NCI-H2029 treated with DMSO at 0.1 percent for 48 hours (cell line): ENCODE measurements at places on chromosomes 4 and X.

DNA sequence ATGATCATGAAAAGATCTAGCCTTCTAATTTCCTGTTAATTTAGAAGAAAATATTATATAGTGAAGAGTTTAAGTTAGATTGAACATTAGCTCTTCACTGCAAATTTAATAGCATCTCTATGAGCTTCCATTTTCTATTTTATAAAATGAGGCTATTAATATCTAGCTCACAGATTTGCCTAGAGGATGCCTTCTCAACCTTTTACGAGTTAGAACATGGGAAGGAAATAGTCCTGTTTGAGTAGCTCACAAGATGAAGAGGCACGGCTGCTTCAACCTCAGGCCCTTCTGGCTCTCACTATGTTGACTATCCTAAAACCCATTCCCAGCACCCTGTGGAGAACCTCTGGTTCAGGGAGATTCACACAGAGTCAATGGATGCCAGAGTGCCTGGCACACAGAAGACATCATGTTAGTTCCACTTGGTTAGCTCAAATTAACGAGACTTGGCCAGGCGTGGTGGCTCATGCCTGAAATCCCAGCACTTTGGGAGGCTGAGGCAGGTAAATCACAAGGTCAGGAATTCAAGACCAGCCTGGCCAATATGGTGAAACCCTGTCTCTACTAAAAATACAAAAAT, 97.9 kb upstream of the GUCY1A1 start:
- DNase-seq = no peak

- no peak for DNase-seq
Observed at GRCh38 chr4:1603413-1604135, 80.5 kb downstream of the FAM53A start.

DNA sequence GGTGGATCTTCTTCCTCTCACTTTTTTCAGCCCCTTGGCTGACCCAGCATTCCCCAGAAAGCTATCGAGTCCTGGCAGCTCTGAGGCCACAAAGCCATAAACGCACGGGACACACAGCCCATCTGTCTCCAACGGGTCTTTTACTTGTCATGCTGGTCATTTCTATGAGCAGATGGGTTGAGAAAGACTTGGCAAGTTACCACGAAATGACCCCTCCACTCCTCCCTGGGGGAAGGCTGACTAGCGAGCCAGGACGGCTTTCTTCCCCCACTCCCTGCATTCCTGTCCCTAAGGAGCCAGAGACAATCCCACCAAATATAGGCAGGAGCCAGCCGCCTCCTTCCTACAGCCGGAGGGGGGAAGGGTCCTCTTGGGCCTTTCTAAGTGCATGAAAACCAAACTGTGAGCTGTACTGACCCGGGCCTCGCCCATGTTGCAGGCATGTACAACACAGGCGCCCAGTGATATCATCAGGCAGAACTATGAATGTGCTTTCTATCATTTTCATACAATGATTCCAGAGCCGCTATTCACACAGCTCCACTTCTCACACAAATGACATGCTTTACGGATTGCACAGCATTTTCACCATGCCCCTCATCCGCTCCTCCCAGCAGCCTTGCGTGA, 28.6 kb downstream of the AFAP1 start:
- no peak for DNase-seq

DNA sequence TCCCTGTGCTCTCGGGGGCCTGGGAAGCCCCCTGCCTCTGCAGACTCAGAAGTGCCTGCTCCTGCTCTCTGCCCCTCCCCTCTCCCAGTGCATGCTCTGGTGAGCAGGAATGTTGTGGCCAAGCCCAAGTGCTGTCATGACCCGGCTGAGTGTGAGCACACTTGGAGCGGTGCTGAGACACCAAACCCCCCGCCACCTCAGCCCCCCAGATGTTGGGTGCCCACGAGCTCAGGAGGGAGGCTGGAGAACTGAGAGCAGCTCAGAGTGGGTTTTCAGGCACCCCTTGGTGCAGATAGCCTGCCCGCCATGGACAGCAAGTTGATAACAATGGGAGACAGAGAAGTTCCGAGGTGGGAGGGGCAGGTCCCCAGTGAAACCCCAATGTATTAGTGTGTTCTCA, 477.4 kb downstream of the ACTRT1 start:
- no peak for DNase-seq

- DNase-seq = no peak
Observed at GRCh38 chr4:87882861-87883260, 50.1 kb downstream of the MEPE start.

DNA sequence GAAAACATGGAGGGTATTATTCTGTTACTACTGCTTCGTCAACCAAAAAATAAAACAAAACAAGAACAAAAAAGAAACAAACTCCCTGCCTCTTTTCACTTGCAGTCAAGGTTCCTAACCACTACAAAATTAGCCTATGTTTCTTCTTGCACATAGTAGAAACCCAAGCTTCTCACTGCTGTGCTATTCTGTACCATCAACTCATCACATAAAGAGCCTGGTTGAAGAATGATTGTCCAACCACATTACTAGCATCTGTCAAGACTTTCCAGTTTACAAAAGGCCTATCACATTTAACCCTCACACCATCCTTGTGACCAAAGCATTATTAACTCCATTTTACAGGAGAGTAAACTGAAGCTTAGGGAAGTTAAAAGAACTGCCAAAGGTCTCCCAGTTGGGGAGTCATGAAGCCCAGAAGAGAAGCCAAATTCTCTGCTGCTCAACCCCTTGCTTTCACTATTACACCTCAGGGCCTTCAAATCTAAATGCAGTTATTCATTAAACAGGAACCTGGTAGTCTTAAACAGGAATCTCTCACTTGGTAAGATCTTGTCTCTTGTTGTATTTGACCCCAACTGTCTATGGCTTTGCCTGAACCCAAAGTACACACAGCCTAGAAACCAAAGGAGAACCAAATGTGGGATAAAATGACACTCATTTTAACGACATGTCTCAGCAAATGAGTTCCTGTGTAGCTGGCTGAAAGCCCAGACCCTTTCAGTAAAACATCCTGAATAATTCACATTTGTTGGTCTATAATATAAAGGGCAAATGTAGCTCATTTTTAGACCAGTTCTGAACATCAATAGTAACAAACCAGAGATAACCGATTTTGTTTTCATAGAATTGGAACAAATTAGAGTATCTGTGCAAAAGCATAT, 8.6 kb downstream of the F9 start:
- DNase-seq = no peak

GRCh38 chr4:147723326-147723725, 8.6 kb upstream of the ARHGAP10 start:
- DNase-seq = no peak

- no peak for DNase-seq
Observed at GRCh38 chr4:88696630-88697029, 999 bp downstream of the NAP1L5 start.

GRCh38 chrX:24396931-24397279, 36.5 kb downstream of the SUPT20HL1 start:
- DNase-seq = no peak

DNA sequence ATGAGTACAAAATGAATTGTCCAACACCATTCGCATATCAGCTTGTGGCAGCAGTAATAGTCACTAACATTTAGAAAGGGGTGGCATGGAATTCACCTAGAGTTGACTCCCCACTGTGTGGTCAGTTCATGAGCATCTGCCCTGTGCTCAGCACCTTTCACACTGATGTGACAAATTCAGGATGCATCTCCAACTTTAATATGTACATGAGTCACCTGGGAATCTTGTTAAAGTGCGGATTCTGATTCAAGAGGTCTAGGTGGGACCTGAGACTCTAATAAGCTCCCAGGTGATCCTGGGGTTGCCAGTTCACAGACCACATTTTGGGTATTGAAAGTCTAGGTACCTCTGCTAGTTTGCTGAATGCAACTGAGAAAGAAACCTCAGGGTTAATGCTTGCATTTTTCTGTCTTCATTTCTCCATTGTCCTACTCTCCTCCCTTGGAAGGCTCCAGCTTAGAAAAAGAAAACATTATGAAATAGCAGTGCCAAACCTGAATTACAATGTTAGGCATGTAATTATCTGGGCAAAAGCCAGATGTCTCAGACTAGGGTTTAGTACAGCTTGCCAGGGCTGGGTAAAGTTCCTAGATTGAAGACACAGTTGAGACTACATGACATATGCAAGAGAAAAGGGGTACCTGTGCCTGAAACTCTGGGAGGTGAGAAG, 32.7 kb downstream of the TMSB4X start:
- DNase-seq = no peak

GRCh38 chr4:138034871-138035270, 207.3 kb downstream of the SLC7A11 start:
- no peak for DNase-seq

DNA sequence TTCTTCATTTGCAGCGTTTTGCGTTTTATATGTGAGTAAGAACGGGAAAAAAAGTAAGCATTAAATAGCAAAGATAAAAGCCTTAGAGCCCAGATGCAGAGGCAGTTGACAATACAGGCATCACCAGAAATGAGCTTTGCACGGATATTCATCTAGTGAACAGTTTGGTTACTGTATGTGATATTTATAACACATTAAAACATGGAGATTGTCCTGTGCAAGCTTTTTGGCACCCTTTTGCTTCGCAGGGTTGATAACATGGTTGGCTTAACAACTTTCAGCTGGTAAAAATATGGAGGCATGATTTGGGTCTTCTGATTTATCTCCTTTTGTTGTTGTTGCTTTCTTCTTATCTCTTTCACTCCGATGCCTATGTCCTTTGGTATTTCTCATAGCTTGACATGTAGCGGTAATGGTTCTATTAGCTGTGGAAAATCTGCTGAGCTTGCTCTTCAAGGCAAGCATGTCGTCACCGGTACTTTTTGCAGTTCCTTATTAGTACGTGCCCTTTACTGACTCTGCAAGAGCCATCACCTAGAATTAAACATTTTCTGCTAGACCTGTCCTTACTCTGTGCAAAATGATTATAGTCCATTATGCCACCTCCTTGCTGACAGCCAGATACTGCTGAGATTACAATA, 102.9 kb downstream of the PCDH7 start:
- DNase-seq = no peak

GRCh38 chr4:168274871-168275270, 43.7 kb downstream of the DDX60 start:
- DNase-seq = no peak

GRCh38 chr4:153832054-153832453, 43.2 kb upstream of the SFRP2 start:
- no peak for DNase-seq

DNA sequence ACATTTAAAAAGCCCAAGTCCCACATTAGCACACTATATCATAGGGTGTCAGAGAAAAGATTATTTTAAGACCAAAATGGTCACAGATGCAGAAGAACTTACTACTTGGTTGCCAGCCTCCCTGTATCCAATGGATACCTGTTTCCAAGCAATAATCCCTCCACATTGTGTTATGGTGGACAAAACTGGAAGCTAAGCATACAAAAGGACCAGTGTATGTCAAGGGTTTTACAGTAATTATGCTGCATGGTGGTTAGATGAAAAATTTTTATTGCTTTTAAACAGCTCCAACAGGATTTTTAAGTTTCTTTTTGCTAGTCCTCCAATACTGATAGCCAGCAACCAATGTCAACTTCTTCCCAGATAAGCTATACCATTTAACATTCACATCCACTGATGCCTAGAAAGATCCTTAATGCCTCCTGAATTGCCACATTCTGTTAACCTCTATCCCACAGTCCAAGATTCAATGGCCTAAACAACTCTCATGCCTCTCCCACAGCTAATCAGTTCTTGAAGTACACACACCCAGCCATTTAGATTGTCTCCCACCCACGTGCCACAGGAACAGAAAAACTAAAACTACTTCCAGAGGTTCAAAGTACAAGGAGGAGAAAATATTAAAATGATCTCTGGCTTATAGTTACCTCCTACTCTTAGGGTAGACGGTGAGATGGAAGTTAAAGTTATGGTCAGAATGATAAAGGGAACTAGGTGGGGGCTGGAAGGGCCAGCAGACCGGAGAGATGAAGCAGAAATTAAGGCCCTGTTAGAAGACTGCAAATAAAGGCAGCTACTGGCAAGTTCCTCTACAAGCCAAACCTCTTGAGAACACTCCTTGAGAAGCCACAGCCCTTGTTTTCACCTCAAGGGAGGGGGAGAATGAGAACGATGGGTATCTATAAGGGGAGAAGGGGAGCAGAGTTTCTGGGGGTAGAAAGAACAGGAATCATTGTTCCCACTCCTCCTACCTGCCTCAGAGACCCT, 5.5 kb downstream of the MED14 start:
- no peak for DNase-seq

DNA sequence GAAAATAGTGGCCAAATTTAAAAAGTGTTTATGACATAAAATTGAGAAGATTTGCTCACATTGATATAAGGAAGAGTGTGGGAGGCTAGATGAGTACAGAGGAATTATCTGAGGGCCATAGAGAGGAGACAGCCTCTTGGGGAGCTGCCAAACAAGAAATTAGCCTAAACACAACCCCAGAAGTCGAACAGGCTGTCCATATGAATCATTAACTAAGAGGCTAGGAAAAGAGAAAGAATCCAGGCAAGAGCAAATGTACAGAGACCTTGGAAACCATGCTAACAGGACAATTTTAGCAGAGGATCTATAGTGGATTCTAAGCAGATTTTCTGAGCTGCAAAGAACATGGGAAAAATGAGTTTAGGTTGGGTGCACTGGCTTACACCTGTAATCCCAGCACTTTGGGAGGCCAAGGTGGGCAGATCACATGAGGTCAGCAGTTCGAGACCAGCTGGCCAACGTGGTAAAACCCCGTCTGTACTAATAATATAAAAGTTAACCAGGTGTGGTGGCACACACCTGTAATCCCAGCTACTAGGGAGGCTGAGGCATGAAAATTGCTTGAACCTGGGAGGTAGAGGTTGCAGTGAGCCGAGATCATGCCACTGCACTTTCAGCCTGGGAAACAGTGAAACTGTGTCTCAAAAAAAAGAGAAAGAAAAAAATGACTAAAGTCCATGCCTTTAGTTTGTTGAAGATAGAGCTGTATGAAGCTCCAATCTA, 76.1 kb downstream of the NWD2 start:
- no peak for DNase-seq

DNA sequence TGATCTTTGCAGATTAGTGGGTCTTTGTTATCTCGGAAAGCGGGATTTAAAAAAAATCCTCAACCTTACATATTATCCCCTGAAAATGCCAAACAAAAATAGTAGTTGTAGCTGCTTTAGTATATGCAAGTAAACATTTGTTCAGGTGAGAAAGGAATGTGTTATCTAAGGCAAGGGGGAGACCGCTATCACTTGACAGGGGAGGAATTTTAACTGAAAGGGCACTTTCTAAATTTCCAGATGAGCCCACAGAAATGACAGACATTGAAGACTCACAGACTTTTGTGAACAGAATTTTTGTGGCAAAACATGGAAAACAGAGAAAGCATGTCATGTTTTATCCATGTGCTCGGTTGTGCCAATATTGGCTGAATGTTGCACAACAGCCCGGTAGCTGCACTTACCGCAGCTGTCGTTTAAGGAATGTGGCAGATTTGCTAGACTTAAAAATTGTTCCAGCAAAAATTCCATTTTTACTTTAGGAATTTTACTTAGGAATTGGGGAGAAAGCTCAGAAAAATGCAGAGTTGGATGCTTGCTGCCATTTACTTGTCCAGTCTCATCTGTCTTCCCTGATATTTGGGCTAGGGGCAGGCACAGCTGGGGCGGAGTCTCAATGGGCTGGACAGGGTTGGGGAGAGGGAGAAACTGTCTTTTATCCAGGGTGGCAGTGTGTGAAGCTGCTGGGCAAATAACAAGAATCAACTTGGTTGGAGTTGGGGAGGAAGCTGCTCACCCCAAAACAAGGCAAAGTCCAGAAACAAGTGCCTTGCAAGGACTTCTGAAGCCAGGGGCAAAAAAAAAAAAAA, 94.6 kb upstream of the RPS6KA3 start:
- DNase-seq = no peak

- no peak for DNase-seq
Observed at GRCh38 chrX:19776753-19777152, 110.6 kb downstream of the SH3KBP1 start.

GRCh38 chrX:103446665-103447302, 70.4 kb downstream of the BEX3 start:
- no peak for DNase-seq

GRCh38 chr4:113955948-113956347, 23.5 kb downstream of the ARSJ start:
- no peak for DNase-seq
